ENCODE measurements at places on chromosomes 4 and X. TPM values are rescaled to one million over a fixed set of nuclear protein-coding genes. Genes with fewer than 3 reads are reported as not detected.

Gene PABPC5
- not detected for total RNA-seq

DNA sequence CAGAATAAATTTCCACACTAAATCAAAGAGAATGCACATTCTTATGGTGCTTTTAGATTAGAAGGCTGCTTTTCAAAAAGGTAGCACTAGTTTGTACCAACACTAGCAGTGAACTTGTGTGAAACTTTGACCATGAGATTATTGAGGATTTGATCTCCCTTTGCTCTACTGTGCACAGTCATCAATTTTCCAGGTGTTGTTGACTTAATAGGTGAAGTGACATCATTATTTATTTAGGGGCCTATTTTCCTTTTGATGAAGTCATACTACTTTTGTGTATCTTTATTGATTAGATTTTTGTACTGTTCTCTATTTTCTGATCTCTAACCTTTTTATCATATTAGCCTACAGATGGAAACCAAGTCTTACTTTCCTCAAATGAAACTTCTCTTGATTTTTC, 507.9 kb upstream of the LCORL start:
- DNase-seq: no peak

Gene SPATA18
- total RNA-seq: 3.3 TPM

DNA sequence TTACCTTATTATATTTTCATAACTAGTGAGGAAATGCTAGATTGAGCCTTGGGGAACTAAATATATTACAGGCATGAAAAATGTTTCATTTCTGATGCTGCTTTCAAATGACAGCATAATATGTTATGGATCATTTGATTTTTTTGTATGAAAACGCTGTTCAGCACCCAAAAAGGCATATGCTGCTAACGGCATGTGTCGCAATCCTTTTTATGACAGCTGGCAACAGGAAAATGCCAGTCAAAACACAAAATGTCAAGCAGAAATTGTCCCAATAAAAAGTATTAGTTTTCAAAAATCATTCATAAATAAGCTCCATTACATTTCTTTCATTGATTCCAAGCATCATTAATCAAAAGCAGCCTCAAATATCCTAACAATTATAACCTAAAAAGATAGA, 1244.5 kb downstream of the PCDH7 start:
- DNase-seq: no peak

DNA sequence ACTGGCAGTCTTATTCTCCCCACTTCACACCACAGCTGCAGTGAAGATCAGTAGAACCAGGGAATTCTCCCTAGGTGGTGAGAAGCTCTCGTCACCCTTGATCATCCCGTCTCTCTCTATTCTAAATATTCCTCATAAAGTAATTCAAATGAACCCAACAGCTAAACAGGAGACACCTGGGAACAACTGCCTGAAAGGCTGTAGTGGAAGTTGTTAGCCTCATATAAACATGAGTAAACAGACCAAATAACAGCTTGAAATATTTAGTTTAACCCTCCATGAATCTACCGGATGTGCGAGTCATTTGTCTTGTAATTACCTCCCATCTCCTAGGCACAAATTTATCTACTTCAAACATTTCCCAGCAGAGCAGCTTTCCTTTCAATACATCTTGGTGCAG, 30.4 kb upstream of the APELA start:
- DNase-seq: peak; percentile 11

Gene EVC2
- total RNA-seq: not detected

Gene ERAS
- total RNA-seq: not detected

Gene IL1RAPL2
- not detected for total RNA-seq

DNA sequence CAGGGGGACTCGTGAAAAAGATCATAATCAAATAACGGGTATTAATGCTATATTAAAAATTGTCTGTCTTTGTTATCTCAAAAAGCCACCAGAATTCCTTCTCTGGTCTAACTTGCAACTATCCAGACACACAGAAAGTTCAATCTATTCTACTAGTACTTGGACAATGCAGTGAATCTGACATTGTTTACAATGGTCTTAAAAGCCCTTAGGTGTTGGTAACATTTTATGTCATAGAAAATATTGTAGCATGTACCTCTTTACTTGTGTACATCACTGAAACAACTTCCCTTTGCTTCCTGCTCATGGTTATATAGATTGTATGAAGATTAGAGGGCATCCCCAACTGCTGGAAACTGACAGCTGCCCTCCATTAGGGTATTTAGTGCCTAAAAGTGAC, 71.1 kb upstream of the PPP3CA start:
- DNase-seq: no peak

Gene IL21
- total RNA-seq: not detected

DNA sequence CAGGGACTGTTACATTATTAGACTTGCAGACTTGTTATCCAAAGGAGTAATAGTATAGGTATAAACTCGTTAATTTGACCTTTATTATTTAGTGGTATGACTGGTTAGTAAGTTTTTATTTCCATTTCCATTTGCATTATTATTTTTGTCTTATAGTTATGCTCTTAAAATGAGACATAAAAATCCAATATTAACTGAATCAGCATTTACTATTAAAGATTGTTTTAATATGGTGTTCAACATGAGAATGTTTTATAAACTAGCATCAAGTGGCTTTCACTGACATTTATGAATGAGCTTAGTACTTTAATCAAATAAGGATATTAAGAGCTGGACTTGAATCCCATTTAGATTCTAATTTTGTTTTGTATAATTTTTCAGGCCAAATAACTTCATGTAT, 228.1 kb upstream of the HAND2 start:
- DNase-seq: no peak

GRCh38 chr4:148445071-148445859, 3.1 kb upstream of the NR3C2 start:
- DNase-seq: peak; percentile 40

Gene LRCH2
- total RNA-seq: 3.1 TPM

Gene CCNQ
- total RNA-seq: 74.4 TPM

- DNase-seq: no peak
These were observed 140.0 kb downstream of the CHM start for GRCh38 chrX:85907316-85907715.

GRCh38 chr4:99648321-99648720, 9.3 kb downstream of the C4orf54 start:
- DNase-seq: no peak

GRCh38 chr4:182746876-182747275, 170.3 kb downstream of the DCTD start:
- no peak for DNase-seq

Gene CLCN3
- 16.5 TPM for total RNA-seq

Gene NKX6-1
- 0.47 TPM for total RNA-seq

Gene FGF16
- total RNA-seq: not detected

Gene PLP1
- 0.30 TPM for total RNA-seq

Gene AREG
- 1.9 TPM for total RNA-seq

- no peak for DNase-seq
These were observed 413.3 kb downstream of the SPRY1 start for GRCh38 chr4:123809864-123810263.

Gene SERTM2
- 0.20 TPM for total RNA-seq

DNA sequence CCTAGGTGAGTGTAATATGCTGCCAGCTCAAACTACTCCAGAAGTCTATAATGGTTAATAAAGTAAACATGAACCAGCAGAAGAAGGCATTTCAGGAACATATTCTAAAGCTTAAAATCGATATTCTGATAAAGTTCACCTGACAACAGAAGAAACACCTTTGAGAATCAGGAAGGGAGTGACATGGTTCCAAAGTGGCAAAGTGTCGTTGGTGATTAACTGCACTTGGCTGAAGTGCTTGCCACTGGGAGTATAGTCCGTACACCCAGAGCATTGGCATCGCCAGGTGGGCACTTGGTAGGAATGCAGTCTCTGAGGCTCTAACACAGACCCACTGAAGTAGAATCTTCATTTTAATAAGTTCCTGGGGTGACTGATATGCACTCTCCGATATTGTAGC, 76.0 kb upstream of the H2AZ1 start:
- DNase-seq: no peak

DNA sequence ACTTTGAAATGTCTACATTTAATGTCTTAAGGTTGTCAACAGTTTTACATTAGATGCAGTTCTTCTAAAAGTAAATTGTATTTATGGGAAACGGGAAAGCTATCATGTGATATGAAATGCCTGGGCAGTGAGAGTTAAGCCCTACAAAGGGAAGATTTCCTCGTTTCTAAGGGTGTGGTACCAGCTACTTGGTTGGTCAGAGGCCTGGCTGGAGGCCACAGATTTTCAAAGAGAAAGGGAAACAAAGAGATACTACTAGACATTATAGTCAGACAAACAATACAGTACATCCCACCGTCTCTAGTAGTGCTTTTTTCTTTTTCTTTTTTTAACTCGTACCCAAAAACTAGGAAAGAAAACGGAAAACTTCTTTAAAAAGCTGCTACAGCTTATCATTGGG, 467.8 kb downstream of the PCDH7 start:
- peak; percentile 62 for DNase-seq

Gene CTAG2
- total RNA-seq: 765 TPM

- no peak for DNase-seq
These were observed 10.3 kb downstream of the PAGE2 start for GRCh38 chrX:55099162-55099561.

Gene CYLC1
- not detected for total RNA-seq

Gene UGT2B10
- not detected for total RNA-seq

DNA sequence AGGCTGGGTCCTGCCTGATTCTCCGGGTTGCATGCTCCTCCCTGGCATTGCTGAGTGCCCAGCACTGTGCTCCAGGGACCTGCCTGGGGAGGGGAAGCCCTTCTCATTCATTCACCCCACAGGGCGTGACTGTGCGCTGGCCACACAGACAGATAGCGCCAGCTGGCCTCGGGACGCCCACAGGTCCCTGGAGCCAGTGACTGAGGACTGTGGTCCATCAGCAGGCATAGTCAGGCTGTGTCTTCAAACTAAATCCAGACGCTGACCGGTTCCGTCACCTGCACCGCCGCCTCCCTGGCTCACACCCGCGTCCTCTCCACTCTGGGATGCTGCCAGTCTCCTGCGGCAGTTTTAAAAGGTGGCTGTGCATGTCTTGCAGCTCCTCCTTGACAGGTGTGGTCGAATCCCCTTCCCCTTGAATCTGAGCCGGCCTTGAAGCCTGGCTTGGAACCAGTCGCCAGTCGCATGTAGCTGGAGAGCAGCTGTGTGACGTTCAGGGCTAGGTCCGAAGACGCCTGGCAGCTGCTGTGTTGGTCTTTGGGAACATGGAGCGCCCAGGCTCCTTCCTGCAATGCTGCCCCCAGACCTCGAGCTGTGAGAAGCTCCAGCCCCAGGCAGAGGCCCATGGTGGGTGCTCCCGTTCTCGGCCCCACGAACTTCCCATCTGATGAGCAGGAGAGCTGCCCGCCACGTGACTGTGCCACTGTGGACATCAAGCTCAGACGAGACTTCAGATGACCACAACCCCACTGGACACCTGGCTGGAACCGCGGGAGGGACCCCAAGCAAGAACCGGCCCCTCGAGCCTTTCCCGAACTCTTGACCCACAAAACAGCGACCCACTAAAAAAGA, 94.1 kb downstream of the ADRA2C start:
- DNase-seq: no peak

Gene GAGE2A
- 5.9 TPM for total RNA-seq

Gene AMOT
- total RNA-seq: 7.9 TPM

DNA sequence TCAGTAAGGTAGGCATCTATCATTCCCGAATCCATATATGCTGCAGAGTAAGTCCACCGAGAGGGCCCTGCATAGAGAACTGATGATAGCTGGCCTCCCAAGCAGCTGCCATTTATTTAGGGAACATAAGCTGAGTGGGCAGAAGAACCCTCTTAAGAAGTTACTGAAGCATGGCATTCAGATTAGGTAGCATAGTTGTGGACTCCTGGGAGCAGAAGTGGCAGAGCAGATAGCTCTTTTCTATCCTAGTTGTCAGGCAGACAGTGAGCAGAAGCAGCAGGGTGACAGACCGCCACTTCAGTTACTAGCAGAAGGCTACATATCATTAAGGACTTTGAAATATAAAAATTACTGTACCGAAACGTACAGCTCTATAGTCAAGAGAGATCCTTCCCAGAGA, 454.7 kb downstream of the PPP4R3C start:
- no peak for DNase-seq

DNA sequence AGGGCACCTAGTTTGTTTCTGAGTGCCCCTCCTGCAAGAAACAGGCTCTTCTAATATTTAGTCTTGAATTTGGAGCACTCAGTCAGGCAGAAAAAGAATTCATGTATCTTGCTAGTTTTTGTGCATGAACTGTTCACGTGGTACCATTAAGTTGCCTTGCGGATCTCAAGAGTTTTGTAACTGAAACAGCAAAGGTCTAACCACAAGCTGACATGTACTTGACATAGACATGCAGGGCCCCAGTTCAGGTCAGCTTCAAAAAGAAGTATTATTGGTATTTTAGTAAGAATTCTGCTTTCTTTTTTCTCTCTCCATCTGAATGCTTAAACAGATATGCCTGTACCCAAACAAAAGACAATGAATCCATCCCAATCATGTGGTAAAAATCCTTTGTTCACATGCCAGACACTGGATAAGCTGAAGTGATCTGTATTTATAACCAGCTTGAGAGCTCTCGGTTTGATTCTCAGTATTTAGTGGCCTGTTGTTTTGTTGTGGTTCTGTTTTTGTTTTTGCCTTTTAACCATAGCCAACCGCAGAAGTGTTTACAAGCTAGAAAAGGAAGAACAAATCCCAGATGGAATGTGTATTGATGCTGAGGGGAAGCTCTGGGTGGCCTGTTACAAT, 13.0 kb downstream of the RGN start:
- DNase-seq: no peak

Gene SLC34A2
- total RNA-seq: not detected

Gene RAB39B
- 0.50 TPM for total RNA-seq

Gene TMEM31
- not detected for total RNA-seq

DNA sequence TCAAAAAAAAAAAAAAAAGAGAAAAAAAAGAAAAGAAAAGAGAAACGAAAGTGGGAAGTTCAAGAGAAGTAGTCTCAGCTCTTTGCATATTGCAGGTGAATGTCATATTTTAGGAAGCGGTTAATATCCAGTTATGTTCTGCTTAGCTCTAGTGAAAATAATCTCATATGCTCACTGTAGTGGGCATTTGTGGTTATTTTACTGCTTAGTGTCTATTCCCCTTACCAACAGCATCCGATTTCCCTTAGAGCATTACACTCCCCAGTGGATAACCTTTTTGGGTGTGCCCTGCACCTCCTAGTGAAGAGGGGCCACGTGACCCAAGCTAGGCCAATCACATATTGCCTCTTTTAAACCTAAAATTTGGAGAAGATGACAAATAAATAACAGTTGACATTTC, 111.2 kb upstream of the ZNF827 start:
- no peak for DNase-seq

Gene PABPC1L2B
- not detected for total RNA-seq

Gene HSD17B11
- total RNA-seq: 10.9 TPM

DNA sequence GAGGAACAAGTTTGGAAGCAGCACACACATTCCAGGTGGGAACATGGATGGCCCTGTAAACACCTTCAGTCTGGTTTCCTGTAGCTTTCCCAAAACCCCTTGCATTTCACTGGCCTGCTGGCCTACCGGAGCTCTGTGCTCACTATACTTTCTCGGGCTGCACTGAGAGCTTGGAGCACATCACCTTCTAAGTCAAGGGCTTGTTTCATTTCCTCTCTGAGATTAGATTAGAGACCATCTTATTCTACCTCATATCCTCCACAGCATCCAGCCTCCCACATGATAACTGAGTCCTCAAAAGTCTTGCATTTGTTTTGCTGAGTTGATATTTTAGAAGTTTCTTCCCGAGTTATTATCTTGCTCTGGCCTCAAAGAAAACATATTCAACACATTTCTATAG, 147.7 kb downstream of the RASL11B start:
- no peak for DNase-seq

Measured in HT1080 (cell line).